ENCODE measurements at places on chromosomes 13 and 19.
A peak's percentile ranks its signal among the peaks of the same experiment; 100 is the strongest.

- DNase-seq = no peak
Observed at GRCh38 chr13:69595181-69595580, 512.4 kb upstream of the ATXN8OS start.

GRCh38 chr19:1102407-1103131, 1.2 kb upstream of the GPX4 start:
- no peak for DNase-seq

GRCh38 chr13:24212674-24213073, 52.2 kb downstream of the SPATA13 start:
- no peak for DNase-seq

GRCh38 chr19:14339741-14340140, 41.5 kb upstream of the ADGRE5 start:
- DNase-seq = no peak

DNA sequence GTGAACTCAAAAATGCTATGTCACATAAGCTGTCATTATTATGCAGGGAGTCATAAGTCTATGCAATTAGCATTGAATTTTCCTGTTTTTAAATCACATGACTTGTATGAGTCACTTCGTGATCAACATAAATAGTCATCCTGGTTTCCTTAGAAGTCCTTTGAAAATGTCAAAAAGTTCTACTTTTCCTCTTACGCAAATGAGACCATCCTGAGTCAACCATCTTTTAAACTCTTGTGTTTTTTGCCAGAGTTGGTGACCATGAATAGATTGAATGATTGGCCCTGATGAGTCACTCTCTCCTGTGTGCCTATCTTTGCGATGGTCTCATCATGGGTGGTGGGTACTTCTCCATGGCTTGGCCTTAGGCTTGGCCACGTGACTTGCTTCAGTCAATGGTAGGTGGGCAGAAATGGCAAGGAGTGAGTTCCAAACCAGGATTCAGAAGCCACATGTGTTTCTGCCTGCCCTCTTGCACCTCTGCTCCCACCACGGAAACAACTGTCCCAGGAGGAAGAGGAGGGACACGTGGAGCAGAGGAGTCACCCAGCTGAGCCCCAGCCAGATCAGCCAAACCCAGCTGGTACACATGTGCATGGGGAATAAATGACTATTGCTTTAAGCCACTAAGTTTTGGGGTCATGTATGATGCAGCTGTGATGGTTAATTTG, 123.5 kb upstream of the CACNA1A start:
- DNase-seq = no peak

- DNase-seq = no peak
Observed at GRCh38 chr19:2132731-2133490, 18.5 kb downstream of the AP3D1 start.

DNA sequence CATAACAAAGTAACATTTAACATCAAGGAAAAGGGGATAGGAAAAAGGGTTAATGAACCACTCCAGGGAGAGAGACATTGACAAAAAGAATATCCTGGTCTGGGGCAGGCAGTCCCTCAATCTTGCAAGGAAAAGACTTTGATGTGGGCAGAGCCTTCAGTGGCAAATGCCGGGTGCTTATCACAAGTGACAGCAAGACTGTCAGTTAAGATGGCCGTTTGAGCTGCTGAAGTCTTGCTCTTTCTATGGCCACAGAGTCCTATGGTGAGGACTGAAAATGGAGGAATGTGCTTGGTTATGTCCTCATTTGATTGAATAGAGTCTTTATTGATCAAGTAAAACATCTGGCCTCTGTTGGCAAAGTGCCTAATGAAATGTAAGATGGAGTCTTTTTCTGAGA, 112.1 kb downstream of the B3GLCT start:
- no peak for DNase-seq

- peak; percentile 15 for DNase-seq
Observed at GRCh38 chr19:5170329-5170745, 170.3 kb downstream of the PTPRS start.

DNA sequence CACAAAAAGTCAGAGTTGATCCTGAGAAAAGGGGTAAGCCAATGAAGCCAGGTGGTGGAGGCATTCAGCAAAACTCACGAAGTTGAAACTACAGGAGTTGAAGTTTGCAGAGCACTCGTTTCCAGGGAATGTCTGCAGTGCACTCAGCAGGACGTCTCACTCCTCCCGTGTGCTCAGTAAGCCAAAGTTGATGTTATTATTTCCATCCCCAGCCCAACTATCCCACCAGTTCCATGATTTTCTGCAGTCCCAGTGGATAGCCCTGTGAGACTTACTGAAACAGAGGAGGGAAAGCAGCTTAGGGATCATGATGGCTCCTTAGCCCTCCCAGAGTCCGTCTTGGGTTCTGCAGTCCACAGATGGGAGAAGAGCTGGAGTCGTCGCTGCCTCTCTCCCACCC, at the start of gene TARM1:
TSS of gene TARM1 (minus strand) at position 334 of the 400 bp plus-strand sequence. CDS start at position 309, 25 bp downstream.
- DNase-seq = no peak

- no peak for DNase-seq
Observed at GRCh38 chr19:4976401-4977298, 7.7 kb downstream of the KDM4B start.

DNA sequence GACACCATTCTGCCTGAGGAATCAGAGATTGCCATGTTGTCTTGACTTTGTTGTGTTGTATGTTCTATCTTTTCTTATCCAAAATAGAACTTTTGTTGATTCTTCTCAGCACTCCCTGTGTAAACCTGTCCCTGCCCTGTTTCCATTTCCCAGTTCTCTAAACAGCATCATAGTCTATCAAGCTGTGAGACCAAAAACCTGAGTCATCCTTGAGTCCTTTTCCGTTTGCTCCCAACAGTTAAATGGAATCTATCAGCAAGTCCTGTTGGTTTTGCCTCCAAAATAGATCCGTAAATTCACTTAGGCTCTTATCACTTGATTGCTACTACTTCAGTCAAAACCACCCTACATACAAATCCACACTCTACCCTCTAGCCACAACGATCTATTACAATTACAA, 667.1 kb downstream of the PCDH9 start:
- no peak for DNase-seq

DNA sequence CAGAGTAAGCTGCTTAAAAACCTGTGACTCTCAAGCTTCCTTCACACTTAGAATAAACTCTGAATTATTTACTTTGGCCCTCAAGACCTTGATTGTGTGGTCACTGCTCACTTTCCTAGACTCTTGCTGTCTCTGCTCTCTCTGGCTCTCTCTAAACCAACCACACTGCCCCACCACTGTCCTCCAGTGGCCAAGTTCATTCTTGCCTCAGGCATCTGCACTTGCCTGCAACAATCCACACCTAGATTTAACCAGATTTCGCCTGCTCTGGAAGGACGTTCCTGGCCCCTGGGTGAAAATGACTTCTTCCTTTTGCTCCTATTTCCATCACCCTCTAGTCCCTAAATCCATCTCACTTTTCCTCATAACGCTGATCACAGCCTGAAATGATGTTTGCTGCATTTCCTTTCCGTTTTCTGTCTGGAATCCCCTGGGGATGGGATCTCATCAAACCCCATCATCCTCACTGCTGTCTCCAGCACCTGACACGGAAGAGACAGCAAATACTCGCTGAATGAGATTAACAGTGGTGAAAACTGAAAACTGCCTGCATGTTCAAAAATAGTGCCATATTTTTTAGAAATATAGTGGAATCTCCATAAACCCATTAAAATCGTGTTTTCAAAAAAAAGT, 232.6 kb downstream of the UQCRFS1 start:
- no peak for DNase-seq

DNA sequence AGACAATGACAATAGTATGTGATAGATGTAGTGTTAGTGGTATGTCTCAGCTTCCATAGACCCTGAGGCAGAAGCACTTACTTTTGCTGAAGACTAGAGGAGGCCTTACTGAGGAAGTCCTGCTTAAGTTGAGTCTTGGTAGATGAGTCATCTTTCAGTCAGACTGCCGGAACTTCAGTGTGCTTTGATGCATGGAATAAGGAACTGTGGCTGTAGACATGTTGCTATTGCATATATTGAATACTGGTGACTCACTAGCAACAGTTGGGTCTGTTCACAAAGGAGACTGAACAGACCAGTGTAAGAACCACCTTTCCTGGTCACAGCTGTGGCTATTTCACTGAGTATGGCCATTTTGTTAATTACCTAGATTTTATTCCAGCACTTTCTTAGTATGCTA, 1000.6 kb downstream of the OLFM4 start:
- no peak for DNase-seq

DNA sequence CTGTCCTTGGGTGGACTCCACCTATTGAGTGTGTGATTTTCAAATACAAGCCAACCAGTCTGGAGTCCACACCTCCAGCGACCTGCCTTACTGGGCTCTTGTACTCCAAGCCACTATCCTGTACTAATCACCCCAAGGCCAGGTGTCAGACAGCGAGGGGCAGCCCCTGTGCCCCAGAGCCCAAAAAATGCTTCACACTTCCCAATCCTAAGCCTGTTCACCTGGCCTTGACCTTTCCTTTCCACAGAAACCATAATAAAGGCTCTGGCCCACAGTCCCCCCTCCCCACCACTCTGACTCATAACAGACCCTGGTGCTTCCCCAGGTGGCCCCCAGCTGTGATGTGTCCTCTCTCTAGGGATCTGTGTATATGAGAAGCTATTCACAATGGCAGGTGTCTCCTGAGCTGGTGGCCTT, 3.9 kb downstream of the CD209 start:
- no peak for DNase-seq

DNA sequence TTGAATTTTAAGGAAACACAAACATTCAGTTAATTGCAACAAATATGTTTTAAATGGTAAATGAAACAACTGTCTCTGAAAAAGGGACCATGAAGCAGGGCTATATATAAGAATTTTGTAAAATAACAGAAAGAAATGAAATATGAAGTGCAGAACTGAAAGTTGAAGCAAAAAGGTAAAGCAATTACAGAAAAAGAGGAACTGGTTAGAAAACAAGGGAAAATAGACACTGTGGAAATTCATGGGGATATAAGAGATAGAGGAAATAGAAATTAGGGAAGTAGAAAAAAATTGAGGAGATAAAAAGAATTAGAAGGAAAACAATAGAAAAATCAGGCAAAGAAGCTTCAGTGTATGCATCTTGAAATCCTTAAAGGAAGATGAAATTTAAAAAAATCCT, 40.0 kb upstream of the TDRD3 start:
- DNase-seq = no peak

DNA sequence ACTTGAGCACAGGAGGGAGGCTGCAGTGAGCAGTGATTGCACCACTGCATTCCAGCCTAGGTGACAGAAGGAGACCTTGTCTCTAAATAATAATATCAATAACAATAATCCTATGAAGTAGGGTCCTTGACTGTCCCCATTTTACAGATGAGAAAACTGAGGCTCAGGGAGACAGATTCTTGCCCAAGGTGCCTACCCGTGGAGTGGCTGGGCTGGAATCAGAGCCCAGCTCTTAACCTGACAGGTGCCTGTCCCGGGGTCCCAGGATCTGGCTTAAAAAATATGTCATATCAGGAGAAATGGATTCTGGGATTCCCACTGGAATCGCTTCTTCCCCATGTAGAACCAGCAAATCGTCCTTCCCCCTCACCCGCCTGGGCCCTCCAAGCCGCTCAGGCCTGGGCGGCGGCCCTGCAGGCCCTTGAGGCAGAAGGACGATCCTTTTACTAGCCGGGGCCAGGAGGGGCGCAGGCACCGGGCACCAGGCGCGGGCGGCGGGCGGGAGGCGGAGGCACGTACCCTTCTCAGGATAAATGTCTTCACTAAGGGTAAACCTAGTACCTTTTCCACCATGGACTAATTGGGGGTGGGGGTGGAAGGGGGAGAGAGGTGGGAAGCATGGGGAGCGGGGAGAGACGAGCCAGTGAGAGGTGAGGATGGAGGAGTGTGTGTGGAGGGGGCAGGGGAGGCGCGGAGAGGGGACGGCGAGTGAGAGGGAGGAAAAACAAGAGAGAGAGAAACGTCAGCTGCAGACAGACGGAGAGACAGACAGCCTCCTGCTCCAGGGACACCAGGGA, 60.6 kb downstream of the COLGALT1 start:
- no peak for DNase-seq

Measured in thymus (tissue), 14 donors.